ENCODE measurements at places on chromosomes 7 and 10. TPM values are rescaled to one million over a fixed set of nuclear protein-coding genes. Genes with fewer than 3 reads are reported as not detected.

Gene ITIH5
- 7.6 TPM for total RNA-seq

Gene HOXA2
- total RNA-seq = not detected

Gene LRWD1
- total RNA-seq = 26.8 TPM

Gene TMEM273
- total RNA-seq = not detected

Gene FAM25A
- not detected for total RNA-seq

Gene EN2
- total RNA-seq = not detected

Gene AKR1C8
- not detected for total RNA-seq

- no peak for DNase-seq
Measured at GRCh38 chr7:137276189-137276588, 67.3 kb downstream of the PTN start.

- no peak for DNase-seq
Measured at GRCh38 chr10:60479305-60480020, 89.8 kb upstream of the ANK3 start.

GRCh38 chr10:26858707-26859034 is 2.1 kb downstream of the ABI1 start:
- no peak for DNase-seq

GRCh38 chr7:130361681-130362080 is 17.1 kb downstream of the CPA5 start:
- DNase-seq = no peak

- DNase-seq = no peak
Measured at GRCh38 chr10:29205787-29206186, 83.1 kb upstream of the LYZL1 start.

DNA sequence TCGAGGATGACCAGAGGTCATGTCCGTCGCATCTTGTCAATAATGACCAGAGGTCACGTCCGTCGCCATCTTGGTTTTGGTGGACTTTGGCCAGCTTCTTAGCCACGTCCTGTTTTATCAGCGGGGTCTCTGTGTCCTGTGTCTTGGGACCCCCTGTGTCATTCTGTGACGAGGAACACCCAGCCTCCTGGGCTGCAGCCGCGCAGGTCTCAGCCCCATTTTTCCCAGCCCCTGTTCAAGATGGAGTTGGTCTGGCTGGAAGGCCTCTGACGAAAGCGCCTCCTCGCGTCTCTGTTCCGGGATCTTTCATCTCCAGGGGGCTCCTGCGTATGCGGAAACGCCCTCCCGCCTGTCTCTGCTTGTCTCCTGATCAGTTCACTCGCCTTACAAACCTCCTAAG is 134.2 kb downstream of the ELFN1 start:
- DNase-seq = no peak

DNA sequence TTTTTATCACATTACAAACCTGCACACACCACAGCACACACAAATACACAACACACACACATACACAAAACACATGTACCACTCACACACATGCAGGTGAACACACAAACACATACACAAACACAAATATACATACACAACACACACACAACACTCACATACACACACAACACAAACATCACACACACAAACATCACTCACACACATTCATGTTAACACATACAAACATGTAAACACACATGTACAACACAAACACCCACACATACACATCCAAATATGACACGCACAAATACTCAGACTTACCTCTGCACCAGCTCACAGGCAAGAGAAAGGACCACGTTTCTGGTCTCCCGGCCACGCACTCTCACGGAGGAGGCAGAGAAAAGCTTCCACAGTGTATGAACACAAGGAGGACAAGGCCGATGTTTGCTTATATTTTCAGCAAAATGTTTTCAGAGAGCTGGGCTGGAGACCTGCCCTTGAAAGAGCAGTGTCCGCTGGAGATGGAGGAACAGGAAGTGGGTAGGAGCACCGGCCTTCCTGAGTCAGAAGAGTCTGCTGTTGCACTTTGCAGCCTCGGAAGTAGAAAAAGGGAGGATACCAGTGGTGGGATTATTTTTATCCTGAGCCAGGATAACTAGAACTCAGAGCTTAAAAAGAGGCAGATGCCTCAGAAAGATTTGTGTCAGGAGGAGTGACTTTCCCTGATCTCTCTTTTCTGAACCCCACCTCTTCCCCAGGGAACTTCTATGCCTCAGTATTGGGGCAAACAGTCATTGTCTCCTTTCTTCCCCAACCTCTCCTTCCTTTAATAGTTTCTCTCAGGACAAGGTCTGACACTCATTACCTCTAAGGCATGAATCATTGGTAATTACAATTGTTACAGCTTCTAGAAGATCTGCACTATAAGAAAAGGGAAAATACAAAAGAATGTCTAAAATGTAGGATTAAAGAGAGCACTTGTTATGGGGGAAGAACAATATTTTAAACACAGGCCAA is at the start of gene GIMAP6:
TSS of gene GIMAP6 (minus strand) at position 520 of the 999 bp plus-strand sequence. CDS start 2,243 bp downstream, outside the sequence.
- no peak for DNase-seq

GRCh38 chr10:112446055-112446854 is 459 bp downstream of the ZDHHC6 start:
- DNase-seq = no peak

- DNase-seq = no peak
Measured at GRCh38 chr10:6537770-6538169, 42.3 kb downstream of the PRKCQ start.

DNA sequence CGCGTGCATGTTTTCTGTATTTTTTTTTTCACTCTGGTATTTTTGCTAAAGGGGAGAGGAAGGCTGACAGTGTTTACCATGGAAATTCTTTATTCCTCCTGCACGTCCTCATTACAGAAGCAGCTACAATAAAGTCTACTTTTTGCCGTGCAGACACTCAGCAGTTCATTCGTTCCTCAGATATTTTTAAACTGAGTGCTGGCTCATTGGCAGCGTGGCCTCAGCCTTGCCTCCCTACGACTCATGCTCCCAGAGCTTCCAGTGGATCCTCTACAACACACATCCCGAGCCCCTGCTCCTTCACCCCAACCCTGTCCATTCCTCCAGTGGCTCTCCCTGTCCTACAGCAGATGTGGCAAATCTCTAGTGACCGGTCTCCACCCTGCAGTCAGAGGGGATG is 239.2 kb upstream of the ZMIZ1 start:
- no peak for DNase-seq

GRCh38 chr10:132470410-132471124 is 67.0 kb upstream of the INPP5A start:
- no peak for DNase-seq

- DNase-seq = no peak
Measured at GRCh38 chr7:2175514-2175913, 57.2 kb downstream of the MAD1L1 start.

GRCh38 chr7:114937446-114937845 is 15.6 kb downstream of the MDFIC start:
- no peak for DNase-seq

DNA sequence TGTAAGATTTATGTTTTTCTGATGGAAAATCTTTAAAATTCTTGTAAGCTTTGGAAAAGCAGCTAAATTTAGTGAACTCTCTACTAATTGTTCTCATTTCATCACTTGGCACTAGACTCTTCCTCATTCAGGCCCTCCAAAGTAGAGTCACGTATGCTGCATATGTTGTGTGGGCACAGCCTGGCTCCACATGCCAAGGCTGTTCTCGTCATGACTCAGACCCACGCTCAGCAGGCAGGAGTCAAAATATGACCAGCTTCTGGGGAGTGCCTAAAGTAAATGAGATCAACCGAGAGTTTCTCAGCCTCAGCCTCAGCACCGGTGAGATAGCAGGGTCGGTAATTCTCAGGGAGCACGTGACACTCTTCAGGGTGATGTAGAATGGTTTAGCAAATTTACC is 1672.9 kb downstream of the REEP3 start:
- DNase-seq = no peak

- no peak for DNase-seq
Measured at GRCh38 chr7:130970696-130971095, 236.7 kb upstream of the KLF14 start.

GRCh38 chr10:38050212-38050611 is 39.7 kb downstream of the ZNF33A start:
- DNase-seq = no peak

- no peak for DNase-seq
Measured at GRCh38 chr7:74252893-74253292, 1.3 kb downstream of the RFC2 start.

DNA sequence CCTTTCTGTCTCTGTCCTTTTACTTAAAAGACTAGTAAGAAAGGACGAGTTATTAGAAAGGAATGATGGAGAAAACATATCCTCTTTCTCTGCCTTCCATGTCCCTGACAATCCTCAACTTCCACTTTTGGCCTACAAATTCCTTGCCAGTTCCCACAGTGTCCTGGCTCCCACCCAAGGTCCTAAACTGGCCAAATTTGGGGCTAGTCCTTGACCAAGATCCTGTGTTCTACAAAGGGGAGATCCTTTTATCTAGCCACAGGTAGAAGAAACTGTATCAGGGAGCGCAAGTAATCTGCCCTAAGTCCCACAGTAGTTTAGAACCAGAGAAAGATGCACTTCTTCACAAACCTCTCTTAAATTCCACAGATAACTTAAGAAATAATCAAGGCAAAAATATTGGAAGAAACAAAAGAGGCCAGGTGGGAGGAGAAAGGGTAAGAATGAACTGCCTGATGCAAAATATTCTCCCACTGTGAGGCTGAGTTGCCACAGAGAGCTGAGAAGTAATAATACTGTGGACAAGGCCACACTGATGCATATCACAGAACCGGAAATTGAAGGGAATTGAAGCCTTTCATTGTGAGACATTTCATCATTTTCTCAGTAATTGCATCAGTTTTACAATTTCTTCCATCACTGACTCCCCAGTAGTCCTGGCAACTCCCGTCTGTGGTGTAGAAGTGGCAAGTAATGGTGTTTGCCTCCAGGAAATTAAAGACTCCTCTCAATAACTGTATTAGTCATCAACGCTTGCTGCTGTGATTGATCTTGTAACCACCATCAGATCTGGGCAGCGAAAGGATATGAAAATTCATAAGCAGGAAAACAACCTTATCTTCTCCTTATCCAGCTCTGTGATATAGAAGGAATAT is 47.2 kb downstream of the DNAJC12 start:
- no peak for DNase-seq

GRCh38 chr10:100551738-100552137 is 16.0 kb downstream of the HIF1AN start:
- DNase-seq = no peak

DNA sequence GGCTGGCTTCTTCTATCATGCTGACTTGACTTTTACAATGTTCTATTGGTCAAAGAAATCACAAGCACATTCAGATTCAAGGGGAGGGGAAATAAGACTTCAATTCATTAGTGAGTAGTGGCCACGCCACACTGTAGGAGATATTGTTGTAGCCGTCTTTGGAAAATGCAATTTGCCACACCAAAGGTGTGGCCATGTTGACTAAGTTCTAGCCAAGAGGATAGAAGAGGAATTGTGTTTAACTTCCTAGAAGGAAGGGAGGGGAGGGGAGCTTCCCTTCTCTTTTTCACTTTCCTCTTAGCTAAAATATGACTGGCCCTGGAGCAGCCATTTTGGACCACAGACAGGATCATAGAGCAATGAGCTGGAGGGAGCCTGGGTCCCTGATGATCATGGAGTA is 3.4 kb upstream of the PRKAR2B start:
- DNase-seq = no peak

DNA sequence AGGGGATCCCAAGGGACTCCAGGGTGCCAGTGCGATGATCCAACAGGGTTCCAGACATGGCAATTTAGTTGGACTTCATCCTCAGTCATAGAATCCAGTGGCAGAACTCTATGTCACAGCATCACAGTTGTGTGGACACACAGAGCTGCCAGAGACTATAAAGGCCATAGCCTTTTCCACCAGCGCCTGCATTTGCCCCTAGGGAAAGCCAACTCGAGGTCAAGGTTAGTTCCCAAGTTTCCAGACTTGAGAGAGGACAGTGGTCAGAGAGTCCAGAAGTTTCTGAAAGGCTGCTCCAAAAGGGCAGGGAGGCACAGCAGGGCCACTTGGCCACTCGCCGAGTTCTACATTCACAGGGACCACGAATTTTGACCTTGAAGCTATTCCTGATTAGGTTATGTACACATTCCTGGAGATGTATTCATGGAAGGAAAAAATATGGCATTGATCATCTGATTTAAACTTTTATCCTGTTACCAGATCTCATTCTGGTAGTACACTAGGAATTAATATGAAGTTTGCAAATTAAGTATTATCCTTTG is 170.1 kb downstream of the KCNMA1 start:
- DNase-seq = no peak

All from H1 (cell line).